ENCODE measurements at places on chromosomes 1 and 21.

DNA sequence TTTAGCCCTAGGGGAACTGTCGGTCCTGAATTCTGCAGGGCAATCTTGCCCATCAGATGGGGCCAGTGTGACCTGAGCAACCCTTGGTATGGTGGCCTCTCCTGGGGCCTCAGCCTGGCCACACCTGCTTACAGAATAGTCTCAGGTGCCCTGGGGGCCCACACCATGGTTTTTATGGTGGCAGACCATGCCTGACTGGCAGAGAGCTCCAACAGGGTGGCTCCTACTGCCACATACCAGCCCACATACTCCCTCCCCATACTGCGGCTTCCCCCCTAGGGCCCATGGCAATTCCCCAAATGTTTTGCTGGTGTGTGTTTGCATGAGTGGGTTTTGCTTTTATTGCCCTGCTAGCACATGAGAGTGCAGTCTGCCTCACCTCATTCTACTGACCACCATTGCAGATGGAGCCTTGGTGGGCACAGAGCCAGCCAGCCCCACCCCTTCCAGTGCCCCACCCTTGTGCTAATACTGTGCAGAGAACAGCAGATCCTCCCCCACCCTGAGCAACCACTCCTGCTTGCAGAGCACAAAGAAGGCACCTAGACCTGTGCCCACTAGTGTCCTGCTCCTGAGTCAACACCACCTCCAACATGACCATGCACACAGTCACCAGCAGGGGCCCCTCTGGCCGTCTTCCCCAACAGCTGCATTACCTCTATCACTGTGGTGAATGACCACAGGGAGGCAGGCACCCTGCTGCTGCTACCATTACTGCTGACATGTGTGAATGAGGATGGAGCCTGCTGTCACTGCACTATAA, 86.8 kb downstream of the GDAP2 start:
- no peak for DNase-seq

GRCh38 chr1:205250699-205251098, 23.0 kb downstream of the TMCC2 start:
- DNase-seq: no peak

- DNase-seq: no peak
Measured at GRCh38 chr1:10286244-10286643, 75.9 kb downstream of the KIF1B start.

DNA sequence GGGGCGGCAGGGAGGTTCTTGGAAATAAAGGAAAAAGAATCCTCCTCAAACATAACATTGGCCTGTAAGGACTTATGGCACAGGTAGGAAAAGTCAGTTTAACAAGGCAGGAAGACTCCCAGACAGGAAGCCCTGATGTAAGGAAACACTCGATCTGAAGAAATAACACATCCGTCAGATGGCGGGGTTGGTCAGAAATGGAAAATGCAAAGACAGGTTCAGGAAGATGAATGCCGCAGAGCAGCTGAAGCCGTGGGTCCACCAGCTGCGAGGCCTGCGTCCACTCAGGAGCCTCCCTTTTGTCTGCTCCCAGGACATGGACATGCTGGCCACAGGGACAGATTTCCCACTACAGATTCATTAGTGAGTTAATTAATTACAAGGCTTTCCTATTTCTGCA, 3.8 kb downstream of the RSPH1 start:
- DNase-seq: no peak

DNA sequence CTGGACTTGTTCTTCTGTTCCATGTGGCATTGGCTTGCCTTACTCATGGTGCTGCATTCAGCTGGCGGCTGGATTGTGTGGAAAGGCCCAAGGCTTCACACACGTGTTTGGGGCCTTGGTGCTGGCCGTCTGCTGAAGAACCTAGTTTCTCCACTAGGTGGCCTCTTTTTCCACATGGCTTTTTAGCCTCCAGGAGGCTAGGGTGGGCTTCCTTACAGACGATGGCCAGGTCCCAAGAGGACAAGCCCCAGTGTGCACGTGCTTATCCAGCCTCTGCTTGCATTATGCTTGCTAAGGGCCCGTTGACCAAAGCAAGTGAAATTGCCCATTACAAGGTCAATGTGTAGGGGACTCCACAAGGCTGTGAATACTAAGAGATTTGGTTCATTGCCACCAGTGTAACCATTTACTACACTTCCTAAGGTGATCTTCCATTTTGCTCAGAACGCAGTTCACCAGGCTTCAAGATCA, 47.5 kb upstream of the FOXO6 start:
- DNase-seq: peak; percentile 19

DNA sequence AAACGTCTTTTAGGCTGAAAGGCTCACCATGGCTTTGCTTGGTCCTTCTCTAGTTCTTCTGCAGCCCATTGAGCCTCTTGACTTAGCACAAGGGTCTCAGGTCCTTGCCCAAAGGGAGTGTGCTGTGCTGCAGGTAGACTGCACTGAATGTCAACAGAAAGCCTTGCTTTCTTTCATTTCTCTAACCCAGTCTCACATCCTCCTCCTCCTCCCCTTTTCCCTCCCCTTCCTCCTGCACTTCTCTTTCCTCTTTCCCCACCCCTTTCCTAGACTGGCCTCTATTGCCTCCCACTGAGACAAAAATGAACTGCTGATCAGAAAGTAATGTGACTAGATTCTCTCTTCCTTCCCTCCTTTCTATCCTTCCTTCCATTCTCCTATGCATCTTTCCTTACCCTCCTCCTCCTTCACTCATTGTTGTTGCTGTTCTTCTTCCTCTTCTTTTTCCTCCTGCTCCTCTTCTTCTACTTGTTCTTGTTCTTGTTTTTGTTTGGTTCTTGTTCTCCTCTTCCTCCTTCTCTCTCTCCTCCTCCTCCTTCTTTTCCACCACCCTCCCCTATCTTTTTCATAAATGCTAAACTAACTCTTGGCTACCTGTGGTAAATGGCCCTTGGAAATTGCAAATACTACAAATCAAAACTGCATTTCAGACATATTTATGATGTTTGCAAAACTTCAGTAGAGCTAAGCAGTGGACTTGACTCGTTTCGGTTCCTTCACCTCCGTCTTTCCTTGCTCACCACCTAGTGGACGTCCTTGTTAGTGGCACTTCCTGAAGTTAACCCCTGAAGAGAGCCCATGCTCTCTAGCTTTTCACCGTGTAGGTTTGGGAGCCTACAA, at the start of gene SELL:
Gene SELL (minus strand): TSS at position 152 of the 840 bp plus-strand sequence. CDS start 122 bp downstream, at position 30.
- DNase-seq: peak; percentile 86

GRCh38 chr1:94309216-94309615, 71.8 kb upstream of the ARHGAP29 start:
- DNase-seq: no peak

- no peak for DNase-seq
Measured at GRCh38 chr1:87346130-87346814, 17.6 kb downstream of the LMO4 start.

DNA sequence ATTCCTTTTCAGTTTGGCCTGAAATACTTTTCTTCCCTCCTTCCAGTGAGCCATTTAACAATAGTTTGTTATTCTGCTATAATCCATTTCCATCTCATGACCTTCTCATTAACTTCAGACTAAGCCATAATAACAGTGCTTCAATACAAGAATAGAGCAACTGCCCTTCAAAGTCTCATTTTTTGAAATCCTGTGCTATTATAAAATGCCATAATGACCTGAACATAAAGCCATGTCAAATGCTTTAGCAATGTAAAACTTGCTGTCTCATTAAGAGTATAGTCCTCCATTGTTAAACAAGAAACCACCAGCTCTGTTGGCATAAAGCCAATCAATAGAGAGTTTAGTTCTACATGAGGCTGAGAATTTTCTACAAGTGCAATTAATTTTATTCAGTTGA, 9.6 kb upstream of the PIGK start:
- no peak for DNase-seq

GRCh38 chr1:65208563-65208973, 60.6 kb downstream of the AK4 start:
- DNase-seq: no peak

- DNase-seq: no peak
Measured at GRCh38 chr1:195336812-195337211, 1271.4 kb downstream of the KCNT2 start.

GRCh38 chr1:207336559-207337467, 15.3 kb downstream of the CD55 start:
- DNase-seq: peak; percentile 68

DNA sequence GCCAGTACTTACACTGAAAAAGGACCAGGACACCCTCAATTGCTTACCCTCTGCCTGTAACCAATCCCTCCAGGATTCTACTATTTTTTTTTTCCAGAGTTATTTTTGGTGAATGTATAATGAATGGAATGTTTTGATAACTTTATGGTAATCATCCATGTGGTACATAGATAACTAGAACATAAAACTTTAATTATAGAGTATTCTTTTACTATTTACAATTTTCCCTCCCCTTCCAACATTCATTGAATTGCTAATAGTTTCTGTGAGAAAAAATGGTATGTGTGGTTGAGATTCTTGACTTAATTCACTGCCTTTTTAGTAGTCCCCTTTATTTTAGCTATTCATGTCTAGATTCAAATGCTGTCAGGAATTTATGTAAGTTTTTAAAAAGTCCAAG, 164.6 kb downstream of the CYYR1 start:
- DNase-seq: no peak

- no peak for DNase-seq
Measured at GRCh38 chr1:24919791-24920532, 10.1 kb downstream of the RUNX3 start.

GRCh38 chr1:214018386-214019268, 30.9 kb downstream of the PROX1 start:
- DNase-seq: peak; percentile 0

GRCh38 chr21:45982092-45982757, 655 bp downstream of the COL6A1 start:
- no peak for DNase-seq

DNA sequence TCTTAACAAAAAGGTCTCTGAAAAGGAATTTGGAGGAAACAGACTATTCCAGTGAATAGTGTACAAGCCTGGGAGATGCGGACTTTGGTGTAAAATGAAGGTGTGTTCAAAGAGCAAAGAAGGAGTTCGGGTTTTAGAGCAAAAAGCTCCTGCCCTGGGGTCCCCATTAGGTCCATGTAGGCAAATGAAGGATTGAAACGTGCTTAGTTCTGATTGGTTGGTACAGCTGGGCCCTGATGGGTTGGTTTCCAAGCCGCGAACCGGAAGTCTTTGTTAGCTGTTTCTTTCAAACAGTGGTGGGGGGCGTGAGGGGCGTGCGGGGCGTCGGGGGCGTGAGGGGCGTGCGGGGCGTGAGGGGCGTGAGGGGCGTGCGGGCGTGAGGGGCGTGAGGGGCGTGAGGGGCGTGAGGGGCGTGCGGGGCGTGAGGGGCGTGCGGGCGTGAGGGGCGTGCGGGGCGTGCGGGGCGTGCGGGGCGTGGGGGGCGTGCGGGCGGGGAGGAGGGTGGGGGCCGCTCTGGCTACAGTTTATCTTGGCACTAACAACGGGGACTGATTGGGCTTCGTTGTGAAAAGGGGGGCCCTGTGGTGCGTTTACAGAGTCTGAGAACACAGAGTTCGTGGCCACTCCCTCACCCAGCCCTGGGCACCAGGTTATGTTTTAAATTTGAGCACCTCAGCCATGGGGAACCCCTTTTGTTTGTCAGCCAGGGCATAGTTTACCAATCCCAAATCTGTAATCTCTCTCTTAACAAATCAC, 29.4 kb downstream of the LRRC3 start:
- no peak for DNase-seq

- DNase-seq: peak; percentile 87
Measured at GRCh38 chr1:26378088-26378878, 5.7 kb upstream of the ZNF683 start.

DNA sequence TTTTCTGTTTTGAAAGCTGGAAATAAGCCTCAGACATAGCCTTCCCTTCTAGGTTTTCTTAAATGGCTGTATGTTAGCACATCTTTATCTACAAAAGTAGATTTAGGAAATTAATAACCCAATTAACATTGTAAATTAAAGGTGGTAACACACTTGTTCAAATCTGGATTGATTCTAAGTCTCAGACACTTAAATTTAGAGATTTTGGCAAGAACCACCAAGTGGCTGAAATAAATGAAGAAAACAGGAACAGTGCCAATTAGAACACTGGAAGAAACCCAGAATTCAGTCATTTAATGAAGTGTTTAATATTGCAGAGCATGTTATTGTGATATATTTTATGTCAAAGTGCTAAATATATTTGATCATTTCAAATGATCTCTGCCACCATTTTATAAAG, 628.2 kb downstream of the USP25 start:
- no peak for DNase-seq

DNA sequence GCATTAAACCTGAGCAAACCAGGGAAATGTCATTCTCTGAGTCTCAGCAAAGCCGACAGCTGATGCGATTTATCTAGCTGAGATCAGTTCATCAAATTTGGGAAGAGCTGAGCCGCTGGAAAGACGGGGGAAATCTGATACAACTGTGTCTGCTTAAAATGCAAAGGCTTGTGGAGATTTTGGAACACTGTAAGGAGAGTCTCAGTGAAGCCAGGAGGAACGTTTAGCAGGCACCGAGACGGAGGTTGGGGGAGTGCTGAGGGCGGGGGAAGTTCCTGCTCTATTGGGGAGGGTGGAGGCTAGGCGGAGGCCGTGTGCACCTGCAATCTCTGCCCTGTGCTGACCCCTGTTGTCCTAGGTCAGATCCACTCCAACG, 143.2 kb upstream of the CSF3R start:
- DNase-seq: no peak

GRCh38 chr1:12407050-12407961, 177.5 kb downstream of the VPS13D start:
- DNase-seq: no peak

- no peak for DNase-seq
Measured at GRCh38 chr21:37164742-37165141, 91.7 kb downstream of the TTC3 start.

- no peak for DNase-seq
Measured at GRCh38 chr1:208475951-208476845, 232.0 kb upstream of the PLXNA2 start.

GRCh38 chr1:203954788-203955552, 93.6 kb downstream of the SNRPE start:
- DNase-seq: no peak

DNA sequence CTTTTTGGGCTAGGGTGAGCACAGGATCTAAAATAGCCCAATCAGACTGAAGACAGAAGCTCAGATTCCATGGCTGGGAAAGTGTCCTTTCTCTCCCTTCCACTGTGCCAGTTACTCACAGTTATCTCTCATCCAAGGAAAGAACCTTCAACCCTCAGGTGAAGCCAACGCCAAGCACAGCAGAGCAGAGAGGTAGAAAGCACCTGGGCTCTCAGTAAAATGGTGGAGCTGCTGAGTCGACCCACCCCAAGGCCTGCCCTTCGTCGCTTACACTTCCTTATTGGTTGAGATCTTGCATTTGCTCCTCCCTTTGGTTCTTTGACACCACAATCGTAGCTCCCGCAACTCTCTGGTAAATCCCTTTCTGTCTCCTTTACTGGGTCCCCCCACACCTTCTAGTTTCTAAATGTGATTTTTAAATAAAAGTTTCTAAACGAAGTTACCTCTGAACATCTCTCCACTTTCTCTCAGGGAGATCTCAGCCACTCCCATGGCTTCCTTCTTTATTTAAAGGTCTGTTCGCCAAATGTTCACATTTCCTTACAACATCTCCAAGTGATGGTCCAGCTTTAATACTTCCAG, 27.5 kb upstream of the SLC30A1 start:
- peak; percentile 19 for DNase-seq

GRCh38 chr1:108801101-108801500, 54.6 kb downstream of the STXBP3 start:
- DNase-seq: no peak

- DNase-seq: no peak
Measured at GRCh38 chr1:199353906-199354305, 673.6 kb upstream of the NR5A2 start.
